ENCODE measurements at places on chromosomes 2 and 18.

DNA sequence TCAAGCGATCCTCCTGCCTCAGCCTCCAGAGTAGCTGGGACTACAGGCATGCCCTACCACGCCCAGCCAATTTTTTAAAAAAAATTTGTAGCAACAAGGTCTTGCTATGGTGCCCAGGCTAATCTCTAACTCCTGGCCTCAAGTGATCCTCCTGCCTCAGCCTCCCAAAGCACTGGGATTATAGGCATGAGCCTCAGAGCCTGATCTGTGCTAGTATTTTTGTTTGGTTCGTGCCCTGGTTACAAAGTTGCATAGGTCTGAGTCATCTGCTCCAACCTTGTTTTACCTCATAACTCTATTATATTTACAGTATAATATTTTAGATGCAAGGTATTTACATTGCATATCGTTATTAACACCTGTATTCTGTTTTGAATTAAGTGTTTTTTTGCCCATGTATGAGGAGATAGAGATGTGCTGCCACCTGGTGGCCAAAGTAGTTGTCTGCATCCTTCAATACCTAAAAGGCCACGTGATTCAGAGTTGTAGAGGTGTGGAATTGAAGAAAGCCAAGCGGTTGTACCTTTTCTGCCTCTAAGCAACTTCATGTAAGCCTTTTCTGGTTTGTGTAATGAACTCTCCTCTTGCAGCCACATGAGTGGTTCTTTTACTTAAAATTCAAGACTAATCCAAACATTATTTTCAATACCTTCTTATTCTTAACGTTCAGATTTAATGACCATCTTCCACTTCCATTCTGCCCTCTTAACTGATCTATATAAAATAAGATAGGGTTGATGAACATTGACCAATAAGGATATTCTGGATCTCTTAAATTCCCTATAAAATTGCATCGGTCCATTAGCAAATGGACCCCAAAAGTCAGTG lies 19.9 kb upstream of the CABYR start:
- peak; percentile 47 for DNase-seq

DNA sequence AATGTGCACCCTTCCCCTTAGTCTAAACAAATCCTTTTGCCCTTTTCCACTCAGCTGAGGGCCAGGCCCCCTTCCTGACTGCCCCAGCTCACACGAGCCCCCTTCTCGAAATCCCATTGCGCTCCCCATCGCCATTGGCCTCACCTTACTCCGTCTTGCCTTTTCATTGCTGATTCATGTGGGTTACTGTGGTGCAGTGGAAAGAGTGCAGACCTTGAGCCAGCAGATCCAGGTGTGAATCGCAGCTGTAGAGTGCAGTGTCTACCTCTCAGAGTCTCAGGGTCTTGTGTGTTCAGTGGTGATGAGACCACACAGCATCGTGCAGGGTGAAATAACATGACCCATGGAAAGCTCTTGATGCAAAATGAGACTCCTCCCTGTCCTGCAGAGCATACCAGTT lies 132.4 kb upstream of the APCDD1 start:
- no peak for DNase-seq

DNA sequence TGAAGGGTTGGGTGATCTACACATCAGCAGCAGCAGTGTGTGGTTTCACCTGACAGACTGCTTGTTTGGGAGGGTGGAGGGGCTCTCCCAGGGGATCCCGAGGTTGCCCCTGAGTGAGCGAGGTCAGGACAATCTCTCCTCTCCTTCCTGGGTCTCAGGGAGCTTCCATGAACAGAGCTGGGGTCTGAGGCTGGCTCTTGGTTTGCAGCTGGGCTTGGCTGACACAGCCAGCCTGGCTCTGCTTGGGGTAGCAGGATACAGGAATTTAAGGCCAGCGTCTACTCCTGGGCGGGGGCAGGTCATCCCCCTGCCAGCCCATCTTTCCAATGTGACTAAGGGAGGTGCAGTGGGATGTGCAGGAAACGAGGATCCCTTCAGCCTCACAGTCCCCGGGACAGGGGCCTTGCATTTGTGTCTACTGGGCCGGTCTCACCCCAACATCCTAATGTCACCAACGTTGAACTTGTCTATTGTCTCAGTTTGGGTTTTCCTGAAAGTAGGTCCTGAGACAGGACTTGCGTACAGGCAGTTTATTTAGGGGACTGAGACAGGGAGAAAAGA lies 262.6 kb upstream of the HDAC4 start:
- DNase-seq = no peak

- DNase-seq = no peak
Measured at GRCh38 chr18:1618364-1618763, 713.7 kb downstream of the ADCYAP1 start.

DNA sequence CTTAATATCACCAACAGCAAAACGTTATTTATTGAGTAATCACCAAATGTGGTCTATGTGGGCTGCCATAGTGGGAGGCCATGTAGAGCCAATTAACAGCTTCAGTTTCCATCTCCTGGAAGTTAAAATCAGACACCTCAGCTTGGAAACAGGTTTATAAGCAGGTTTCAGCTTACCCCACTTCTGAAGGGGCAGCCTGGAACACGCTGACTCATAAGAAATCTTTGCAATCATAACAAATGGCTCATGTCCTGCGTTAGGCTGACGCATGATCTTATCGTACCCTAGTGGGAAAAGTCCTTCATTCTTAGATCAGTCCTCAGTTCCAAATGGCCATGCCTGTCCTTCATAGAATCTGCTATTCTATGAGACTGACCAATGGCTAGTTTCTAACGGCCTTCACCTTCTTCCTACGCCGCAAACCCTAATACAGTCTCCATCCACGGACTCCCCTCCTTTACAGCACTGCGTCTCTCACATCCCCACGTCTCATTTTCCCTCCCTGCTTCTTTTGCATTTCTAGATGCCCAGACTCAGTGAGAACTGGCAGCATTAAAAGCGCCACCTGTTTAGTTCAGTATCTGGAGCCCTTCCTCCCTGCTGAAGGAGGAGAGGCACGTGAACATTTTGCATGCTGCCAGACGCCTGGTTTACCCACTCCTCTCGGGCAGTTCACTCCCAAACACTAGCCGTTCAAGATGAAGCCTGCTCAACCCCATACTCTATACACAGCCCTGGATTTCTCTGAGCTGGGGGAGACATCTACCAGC lies 24.2 kb upstream of the BZW1 start:
- DNase-seq = no peak

DNA sequence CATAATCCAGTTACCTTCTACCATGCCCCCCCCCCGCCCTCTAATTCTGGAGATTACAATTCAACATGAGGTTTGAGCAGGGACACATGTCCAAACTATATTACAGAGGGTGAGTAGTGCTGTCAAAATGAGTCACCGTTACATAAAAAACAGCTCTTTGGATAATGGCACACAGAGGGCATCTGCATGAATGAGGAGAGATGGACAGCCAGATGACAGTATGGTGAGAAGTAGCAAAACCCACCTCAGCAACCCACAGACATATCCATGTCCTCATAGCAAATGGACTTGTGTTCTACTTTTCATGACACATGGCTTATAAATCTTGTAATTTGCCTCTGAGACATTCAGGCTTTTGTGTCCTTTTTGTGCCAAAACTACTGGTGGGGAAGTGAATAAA lies 132.0 kb downstream of the EML6 start:
- no peak for DNase-seq

DNA sequence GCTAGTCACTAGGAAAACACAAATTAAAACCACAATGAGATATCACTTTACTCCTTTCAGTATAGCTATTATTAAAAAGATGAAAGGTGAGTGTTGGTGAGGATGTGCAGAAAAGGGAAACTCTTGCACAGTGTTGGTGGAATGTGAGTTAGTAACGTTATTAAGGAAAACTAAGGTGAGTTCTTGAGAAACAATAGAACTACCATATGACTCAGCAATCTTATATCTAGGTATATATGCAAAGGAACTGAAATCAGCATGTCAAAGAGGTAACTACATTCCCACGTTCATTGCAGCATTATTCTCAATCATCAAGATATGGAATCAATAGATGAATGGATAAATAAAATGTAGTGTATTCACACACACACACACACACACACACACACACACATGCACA lies 117.3 kb upstream of the HNMT start:
- DNase-seq = no peak

GRCh38 chr2:104443145-104443544 lies 410.8 kb upstream of the POU3F3 start:
- no peak for DNase-seq

GRCh38 chr18:63487676-63488075 lies 10.9 kb downstream of the SERPINB5 start:
- DNase-seq = no peak

DNA sequence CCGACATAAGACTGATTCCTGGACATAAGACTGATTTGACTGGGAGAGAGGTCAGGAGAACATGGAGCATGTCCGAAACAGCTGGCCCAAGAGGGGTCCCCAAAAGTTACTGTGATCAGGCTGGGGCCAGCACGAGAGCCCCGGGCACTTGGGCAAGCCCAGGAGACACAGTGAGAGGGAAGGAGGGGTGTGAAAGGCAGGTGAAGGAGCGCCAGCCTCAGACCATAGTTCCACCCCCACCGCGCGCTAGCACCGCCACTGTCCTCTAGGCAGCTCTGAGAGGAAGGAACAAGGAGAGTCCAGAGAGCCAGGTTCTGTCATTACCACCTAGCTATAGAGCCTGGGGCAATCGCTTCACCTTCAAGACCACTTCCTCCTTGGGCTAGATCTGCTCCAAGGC lies 78.2 kb upstream of the DAPL1 start:
- no peak for DNase-seq

- no peak for DNase-seq
Measured at GRCh38 chr2:46781468-46782189, 134.0 kb downstream of the MCFD2 start.

DNA sequence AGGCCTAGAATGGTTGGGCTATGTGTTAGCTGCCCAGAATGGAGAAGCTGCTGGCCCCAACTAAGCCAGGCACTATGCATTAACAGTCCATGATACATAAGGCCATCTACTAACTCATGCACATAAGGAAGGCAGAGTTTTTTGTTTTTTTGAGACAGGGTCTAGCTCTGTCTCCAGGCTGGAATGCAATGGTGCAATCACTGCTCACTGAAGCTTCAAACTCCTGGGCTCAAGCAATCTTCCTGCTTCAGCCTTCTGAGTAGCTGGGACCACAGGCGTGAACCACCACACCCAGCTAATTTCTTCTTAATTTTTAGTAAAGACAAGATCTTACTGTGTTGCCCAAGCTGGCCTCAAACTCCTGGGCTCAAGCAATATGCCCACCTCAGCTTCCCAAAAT lies 37.6 kb downstream of the GPR45 start:
- no peak for DNase-seq

DNA sequence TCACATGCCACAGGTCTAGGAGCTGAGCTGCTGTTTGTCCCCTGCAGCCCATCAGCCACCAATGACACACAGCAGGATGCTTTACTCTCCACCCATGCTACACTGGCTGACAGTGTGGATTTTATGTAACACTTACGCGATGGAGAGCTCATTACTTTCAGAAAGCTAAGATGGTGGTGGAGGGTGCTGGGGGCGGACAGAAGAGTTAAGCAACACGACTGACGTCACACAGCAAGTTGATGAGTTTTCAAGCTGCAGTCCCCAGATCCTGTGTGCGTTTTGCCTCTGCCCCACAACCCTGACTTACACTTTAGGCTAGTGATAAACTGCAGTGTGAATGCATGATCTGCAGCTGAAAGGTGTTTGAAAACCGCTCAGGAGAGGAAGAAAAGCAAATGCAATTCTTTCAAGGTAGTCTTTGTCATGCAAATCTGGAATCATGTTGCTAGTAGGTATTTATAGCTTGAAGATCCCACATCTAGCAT lies 42.4 kb downstream of the MRPS5 start:
- no peak for DNase-seq

- no peak for DNase-seq
Measured at GRCh38 chr2:174903264-174903556, 102.0 kb downstream of the CHN1 start.

All from stimulated activated CD8-positive, alpha-beta memory T cell treated with anti-CD3 and anti-CD28 coated beads, Interleukin-15, amount 100 ng/mL, for 48 hours (primary cell).